Aorta (tissue), 5 donors: ENCODE measurements at places on chromosomes 16 and 17. TPM values are rescaled to one million over a fixed set of nuclear protein-coding genes. Genes with fewer than 3 reads are reported as not detected.

GRCh38 chr17:62862251-62862650, 54.1 kb upstream of the MARCHF10 start:
- DNase-seq, result no peak
- no peaks in the 10 kb centered on the region for H3K4me1 ChIP-seq
- H3K4me3 ChIP-seq, result no peak overlapping the region
- H3K36me3 ChIP-seq, result no peaks in the 10 kb centered on the region
- H3K27ac ChIP-seq, result no peak overlapping the region

- H3K4me3 ChIP-seq, result peak within 1 kb of the TSS; percentile 75
- H3K4me1 ChIP-seq, result no peaks in the 10 kb centered on the region
- peak; percentile 85 for DNase-seq
- no peaks in the 10 kb centered on the region for H3K36me3 ChIP-seq
These were observed at the start of gene MLKL for GRCh38 chr16:74700438-74701225. MLKL (minus strand) TSS chr16:74700862; CDS start chr16:74695757, 5,105 bp downstream.

TP53TG3F gene
- total RNA-seq, result not detected

DNA sequence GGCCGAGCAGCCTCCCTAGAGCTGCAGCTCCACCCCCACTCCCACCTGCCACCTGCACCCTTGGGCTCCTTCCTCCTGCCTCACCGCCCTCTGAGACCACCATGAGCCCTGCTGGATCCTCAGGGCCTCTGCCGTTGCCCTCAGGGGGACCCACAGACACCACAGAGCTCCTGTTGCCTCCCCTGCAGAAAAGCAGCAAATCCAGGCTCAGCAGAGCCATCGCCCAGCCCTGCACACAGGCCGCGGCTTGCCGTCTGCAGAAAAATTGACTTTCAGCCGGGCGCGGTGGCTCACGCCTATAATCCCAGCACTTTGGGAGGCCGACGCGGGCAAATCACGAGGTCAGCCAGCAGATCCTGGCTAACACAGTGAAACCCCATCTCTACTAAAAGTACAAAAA, 7.0 kb upstream of the PPP1R27 start:
- no peaks in the 10 kb centered on the region for H3K36me3 ChIP-seq
- H3K4me1 ChIP-seq, result no peaks in the 10 kb centered on the region
- no peak overlapping the region for H3K4me3 ChIP-seq
- DNase-seq, result no peak

DNA sequence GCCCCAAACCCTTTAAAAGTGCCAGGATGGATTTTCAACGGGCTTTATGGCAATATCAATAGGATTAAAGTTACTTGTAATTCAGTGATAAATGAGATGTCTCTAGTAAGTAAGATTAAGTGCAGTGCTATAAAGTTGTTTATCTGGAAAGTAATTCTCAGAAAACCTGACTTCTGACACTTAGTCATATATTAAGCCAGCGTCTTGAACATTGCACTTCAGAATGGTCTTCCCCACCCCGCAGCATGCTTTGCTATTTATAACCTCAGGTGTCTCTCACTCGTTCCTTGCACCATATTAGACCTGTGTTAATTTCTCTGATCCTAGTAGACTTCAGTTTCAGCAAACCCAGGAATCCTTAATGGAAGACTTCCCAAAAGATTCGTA, 2.1 kb upstream of the MAF start:
- no peaks in the 10 kb centered on the region for H3K36me3 ChIP-seq
- H3K4me3 ChIP-seq, result no peak overlapping the region

TVP23B gene
- total RNA-seq, result 40.8 TPM

GRCh38 chr17:72516772-72517399, 396.1 kb downstream of the SOX9 start:
- DNase-seq, result no peak
- H3K27ac ChIP-seq, result no peak overlapping the region
- H3K27me3 ChIP-seq, result no peaks in the 10 kb centered on the region
- H3K4me3 ChIP-seq, result no peak overlapping the region
- H3K4me1 ChIP-seq, result no peaks in the 10 kb centered on the region
- H3K36me3 ChIP-seq, result no peaks in the 10 kb centered on the region

PIK3R5 gene
- 18.4 TPM for total RNA-seq

LPO gene
- total RNA-seq, result not detected

DNA sequence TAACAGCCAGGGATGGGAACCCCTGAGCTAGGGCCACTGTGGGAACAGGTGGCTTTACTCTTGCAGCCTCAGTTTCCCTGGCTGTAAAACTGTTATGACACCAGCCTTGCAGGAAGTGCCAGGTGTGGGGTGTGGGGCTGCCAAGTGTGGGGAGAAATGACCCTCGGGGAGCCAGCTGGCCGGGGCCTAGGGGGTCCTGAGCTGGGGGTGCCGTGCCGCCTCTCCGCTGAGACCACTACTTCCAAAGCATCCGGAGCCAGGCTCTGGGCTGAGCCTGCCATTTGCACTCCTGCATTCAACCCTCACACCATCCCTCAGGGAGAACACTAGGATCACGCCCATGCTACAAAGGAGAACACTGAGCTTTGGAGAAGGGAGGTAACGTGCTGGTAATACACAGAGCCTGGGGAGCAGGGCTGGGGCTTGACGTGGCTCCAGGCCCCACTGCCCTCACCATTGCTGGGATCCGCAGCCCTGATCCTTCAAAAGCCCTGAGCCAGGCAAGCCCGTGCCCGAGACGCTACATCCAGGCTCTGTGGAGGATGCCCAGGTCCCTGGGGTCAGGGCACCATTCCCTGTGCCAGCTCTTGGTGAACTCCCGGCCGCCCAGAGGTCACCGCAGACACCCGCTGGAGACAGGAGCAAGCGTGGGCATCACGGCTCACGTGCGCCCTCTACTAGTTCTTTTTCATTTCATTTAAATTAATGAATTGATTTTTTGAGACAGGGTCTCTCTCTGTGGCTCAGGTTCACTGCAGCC, 28.8 kb upstream of the GINS2 start:
- no peak overlapping the region for H3K4me3 ChIP-seq
- peak; percentile 84 for DNase-seq
- no peaks in the 10 kb centered on the region for H3K36me3 ChIP-seq
- H3K27me3 ChIP-seq, result no peaks in the 10 kb centered on the region

- no peak for DNase-seq
- no peaks in the 10 kb centered on the region for H3K4me1 ChIP-seq
- no peaks in the 10 kb centered on the region for H3K36me3 ChIP-seq
- H3K27me3 ChIP-seq, result no peaks in the 10 kb centered on the region
- H3K4me3 ChIP-seq, result no peak overlapping the region
These were observed 38.9 kb downstream of the TMEM100 start for GRCh38 chr17:55683550-55684315.

GRCh38 chr17:68732301-68732749, 131.2 kb upstream of the FAM20A start:
- no peaks in the 10 kb centered on the region for H3K27me3 ChIP-seq
- no peak for DNase-seq

DNA sequence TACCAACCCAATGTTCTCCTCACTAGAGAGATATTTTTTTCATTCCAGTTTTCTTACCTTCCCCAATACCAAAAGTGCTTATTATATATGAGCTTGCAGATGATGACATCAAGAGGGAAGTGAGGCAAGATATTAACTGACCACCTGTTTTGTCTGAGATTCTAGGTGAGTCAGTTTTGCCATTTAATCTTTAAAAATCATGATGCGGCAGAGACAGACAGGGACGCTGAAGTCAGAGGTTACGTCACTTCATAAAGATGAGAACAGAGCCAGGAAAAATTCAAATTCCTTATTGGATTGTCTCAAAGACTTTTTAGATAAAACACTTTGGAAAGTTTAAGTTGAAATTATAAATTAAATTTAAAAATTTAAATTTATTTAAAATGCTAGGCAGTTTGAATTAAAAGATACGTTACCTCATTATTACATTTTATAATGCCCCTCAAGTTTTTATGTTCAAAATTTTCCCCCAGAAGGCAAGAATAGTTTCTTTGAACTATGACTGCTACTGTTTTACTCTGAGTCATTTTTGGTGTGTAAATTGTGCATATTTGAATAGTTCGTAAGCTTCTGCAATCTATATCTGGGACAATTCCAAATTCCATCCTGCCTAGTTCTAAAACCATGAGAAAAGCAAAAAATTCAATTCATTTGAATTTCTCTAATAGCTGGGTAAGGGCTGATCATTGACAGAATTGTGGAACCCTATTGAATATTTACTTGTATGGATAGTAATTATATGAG, 839.6 kb upstream of the GOT2 start:
- DNase-seq, result no peak
- no peaks in the 10 kb centered on the region for H3K36me3 ChIP-seq
- H3K4me1 ChIP-seq, result no peaks in the 10 kb centered on the region
- no peaks in the 10 kb centered on the region for H3K27me3 ChIP-seq

DNA sequence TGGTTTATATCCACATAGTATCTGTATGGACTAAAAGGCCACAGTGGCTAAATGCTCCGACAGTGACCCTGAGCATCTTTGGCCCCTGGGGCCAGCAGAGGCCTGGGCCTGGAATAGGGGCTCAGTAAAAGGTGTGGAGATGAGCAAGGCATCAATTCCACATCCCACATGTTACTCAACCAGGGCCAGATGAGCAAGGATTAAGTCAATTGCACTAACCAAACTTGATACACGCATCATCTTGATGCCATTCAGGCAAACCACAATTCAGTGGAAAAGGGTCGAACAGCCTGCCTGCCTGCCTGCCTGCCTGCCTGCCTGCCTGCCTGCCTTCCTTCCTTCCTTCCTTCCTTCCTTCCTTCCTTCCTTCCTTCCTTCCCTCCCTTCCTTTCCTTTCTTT, 53.5 kb upstream of the DNAJA2 start:
- no peaks in the 10 kb centered on the region for H3K27me3 ChIP-seq
- DNase-seq, result no peak
- H3K4me1 ChIP-seq, result no peaks in the 10 kb centered on the region
- no peak overlapping the region for H3K27ac ChIP-seq

DNA sequence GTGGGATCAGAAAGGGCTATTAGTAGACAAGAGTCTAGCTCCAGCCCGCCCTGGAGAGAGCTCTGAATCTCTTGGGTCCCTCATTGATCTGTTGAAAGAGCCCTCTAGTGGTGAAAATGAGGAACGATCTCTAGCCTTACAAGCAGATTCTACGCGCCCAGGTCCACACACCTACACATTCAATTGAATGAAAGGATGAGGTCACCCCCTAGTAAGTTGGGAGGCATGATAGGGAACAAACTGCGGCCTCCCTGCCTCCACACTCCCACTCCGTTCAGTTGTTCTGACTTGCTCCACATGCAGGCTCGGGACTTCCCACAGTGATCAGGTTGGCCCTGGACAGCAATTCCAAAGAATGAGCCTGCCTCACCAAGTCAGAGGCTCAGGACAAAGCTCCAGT, 2.9 kb upstream of the CACNG3 start:
- no peak overlapping the region for H3K27ac ChIP-seq
- H3K27me3 ChIP-seq, result no peaks in the 10 kb centered on the region
- no peaks in the 10 kb centered on the region for H3K4me1 ChIP-seq
- DNase-seq, result no peak

DNA sequence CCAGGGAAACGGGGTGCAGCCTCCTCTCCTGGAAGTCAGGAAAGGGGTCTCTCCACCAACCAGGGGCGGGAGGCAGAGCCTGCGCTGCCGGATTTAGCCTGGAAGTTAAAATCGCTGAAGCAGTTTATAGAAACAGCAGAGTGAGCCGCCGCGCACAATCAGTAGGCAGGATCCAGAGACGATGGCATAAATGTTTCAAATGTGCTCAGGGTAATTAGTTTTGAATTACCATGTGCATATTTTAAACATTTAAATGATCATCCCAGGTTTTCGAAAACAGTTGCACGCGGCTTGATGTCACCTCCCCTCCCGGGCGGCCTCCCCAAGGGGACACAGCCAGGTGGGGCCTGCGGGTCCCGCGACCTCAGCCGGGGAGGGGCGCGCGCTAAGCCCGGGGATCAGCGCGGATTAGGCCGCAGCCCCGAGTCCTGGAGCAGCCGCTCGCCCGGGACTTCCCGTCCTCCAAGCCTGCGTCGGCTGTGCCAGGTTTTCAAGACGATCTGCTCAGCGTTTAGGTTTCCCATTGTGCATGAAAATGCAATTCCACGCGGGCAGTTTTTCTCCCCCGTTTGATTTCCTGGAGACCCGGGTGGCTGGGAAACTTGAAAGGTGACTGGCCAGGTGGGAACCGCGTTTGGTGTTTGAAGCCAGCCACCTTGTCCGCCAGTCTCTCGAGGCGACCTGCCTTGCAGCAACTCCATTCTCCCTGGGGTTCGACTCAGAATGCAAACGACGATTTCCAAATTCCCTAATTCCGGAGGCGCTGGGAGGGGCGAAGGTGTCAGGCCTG, 78.3 kb downstream of the RPA1 start:
- no peaks in the 10 kb centered on the region for H3K4me1 ChIP-seq
- no peak overlapping the region for H3K4me3 ChIP-seq
- H3K36me3 ChIP-seq, result no peaks in the 10 kb centered on the region
- H3K27ac ChIP-seq, result no peak overlapping the region
- no peak for DNase-seq
- H3K27me3 ChIP-seq, result no peaks in the 10 kb centered on the region

GRCh38 chr16:79628988-79629387, 28.5 kb upstream of the MAF start:
- H3K4me3 ChIP-seq, result no peak overlapping the region
- no peak for DNase-seq
- H3K27ac ChIP-seq, result no peak overlapping the region
- no peaks in the 10 kb centered on the region for H3K4me1 ChIP-seq
- no peaks in the 10 kb centered on the region for H3K36me3 ChIP-seq

TRPV3 gene
- total RNA-seq, result 0.49 TPM

DNA sequence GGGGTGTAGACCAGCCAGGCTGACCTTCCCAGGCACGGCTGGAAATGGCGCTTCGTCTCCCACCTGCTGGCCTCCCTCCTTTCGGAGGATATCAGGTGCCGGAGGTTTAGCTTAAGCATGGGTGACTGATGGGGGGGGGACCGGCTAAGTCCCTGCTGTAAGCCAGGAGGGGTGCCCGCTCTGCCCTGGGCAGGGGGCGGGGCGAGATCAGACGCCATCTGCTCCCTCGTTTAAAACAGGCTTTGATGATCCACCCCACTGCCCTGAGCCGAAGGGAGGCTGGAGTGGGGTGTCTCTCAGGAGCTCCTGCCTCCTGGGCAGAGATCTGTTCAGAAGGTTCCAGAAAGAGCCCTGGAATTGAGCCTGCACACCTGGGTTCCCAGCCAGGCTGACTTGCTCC, 26.0 kb downstream of the C16orf74 start:
- H3K36me3 ChIP-seq, result no peaks in the 10 kb centered on the region
- H3K4me3 ChIP-seq, result no peak overlapping the region
- H3K27me3 ChIP-seq, result no peaks in the 10 kb centered on the region
- DNase-seq, result no peak
- no peak overlapping the region for H3K27ac ChIP-seq

DNA sequence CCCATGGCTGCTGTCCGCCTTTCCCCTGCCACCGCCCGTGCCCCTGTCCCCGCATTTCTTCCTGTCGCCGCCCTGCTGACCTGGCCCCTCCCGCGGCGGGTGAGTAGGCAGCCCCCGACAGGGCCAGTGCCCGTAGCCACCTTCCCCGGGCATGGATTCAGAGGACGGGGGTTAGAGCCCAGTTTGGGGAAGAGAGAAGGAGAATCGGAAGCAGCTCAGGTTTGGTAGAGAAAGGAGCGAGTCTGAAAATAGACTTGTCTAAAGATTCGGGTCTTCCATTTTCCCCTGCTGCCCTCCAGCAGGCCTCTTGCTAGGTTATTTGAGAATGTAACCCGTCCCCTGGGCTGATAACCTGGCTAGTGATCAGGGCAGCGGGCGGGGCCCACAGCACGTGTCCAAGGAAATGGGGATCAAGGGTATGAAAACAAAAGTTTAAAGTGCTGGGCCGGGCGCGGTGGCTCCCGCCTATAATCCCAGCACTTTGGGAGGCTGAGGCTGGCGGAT, 7.9 kb upstream of the CLDN9 start:
- no peaks in the 10 kb centered on the region for H3K27me3 ChIP-seq
- H3K27ac ChIP-seq, result no peak overlapping the region

PPP1R27 gene
- not detected for total RNA-seq
